ENCODE measurements at places on chromosomes 13 and 19.

GRCh38 chr19:37452500-37453245, 14.6 kb downstream of the ZNF569 start:
- no peak for DNase-seq

GRCh38 chr13:85230691-85231093, 568.5 kb downstream of the SLITRK6 start:
- DNase-seq = no peak

DNA sequence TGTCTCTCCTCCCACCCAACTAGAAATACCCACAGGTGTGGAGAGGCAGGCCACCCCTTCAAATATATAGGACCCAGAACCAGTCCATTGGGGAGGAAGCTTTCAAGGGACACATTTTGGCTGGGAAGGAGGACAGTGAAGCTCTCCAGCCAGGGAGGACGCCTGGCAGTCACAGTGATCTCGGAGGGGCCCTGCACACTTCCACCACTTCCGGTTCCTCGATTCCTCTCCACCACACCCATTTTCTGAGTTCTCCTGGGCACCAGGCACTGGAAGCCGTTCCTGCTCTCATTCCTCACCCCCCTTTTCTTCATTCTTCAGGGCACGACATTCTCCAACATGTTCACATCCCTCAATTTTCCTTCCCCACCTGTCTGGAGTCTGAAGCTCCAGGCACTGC, 30.4 kb upstream of the CEACAM21 start:
- no peak for DNase-seq

DNA sequence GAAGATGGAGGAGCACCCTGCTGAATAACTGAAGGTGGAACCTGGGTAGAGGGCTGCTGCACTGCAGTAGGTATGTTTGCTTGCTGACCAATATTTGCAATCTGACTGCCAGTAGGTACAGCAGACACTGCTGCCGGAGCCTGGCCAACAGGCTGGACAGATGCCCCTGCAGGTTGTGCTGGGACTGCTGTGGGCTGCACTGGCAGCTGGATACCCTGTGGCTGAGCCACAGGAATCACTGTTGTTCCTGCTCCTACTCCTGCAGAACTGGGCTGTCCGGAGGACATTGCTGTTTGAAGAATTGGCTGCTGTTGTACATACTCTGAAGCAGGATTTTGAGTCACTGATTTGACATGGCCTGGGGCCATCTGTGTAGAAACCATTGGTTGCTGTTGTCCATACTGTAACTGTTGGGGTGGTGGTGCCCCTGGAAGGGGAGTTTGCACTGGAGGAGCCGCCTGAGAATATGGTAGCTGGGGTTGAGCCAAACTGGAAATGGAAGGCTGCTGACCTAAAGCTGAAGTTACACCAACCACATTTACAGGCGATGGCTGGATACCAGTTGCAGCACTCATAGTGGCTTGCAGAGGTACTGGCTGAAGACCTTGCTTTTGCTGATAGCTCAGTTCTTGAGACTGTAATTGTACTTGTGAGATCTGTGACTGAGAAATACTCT, 2.2 kb downstream of the TSC22D1 start:
- no peak for DNase-seq

DNA sequence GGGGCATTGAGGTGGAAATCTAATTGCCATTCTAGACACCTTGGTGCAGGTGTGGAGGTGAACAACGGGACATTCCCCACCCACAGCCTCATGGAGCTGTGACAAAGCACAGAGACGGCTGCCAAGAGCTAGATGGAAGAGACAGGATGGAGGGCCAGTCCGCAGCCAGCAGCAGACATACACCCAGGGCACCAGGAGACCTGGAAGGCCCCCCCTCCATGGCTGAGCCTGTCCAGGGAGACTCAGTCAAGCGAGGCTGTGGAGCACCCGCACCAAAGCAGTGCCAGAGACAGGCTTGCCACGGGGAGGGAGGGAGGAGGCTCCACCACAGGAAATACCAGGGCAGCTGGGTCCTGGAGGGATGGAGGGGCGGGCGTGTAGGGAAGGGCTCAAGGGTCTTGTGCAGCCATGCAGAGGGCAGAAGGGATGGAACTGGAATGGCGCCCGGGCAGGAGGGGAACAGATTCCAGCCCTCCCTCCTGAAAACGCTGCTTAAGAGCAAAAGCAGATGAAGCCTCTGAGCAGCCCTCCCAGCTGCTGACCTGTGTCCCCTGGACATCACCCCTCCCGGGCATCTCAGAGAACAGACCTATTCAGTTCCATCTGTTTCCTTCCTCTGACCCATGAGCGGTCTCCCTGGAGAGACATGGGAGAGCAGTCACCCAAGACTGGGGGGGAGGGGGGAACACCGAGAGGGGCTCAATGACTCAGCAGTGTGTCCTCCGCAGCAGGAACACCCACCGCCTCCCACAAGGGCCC, 14.4 kb downstream of the EPS15L1 start:
- peak; percentile 49 for DNase-seq

- DNase-seq = no peak
Observed at GRCh38 chr19:3851254-3852176, 17.3 kb downstream of the ZFR2 start.

GRCh38 chr13:66218583-66218982, 1011.6 kb downstream of the PCDH9 start:
- no peak for DNase-seq

- DNase-seq = no peak
Observed at GRCh38 chr13:73578251-73578875, 519.6 kb downstream of the KLF5 start.

GRCh38 chr19:6588508-6589345, 2.2 kb downstream of the CD70 start:
- DNase-seq = no peak

DNA sequence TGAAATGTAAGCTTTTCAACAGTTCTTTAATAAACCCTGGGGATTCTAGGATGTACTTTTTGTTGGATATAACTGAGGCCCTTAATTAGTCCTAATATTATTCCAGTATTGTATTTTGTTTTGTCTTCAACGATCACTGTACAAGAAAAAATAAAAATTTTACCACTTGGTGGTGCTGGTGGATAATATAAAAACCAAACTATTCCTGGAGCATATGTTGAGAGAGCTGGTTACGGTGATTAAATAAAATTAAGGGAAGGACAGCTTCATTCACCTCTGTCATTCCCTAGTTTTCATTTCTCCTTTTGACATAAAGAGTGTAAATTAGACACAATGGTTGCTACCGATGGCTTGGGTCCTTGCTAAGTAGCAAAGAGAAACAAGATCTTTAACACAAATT, 598.6 kb upstream of the PCDH20 start:
- DNase-seq = peak; percentile 19

GRCh38 chr19:16266586-16266942, 58.1 kb upstream of the KLF2 start:
- no peak for DNase-seq

DNA sequence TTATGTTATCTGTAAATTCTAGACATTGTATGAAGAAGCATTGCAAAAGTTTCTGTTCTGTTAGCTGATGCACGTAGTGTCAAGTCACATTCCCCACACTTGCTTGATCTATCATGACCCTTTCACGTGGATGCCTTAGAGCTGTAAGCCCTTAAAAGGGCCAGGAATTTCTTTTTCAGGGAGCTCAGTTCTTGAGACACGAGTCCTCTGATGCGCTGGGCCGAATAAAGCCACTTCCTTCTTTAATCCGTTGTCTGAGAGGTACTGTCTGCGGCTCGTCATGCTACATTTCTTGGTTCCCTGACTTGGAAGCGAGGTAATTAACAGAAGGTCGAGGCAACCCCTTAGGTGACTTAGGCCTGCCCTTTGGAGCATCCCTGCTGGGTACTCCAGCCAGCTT, 5.8 kb downstream of the ZNF816 start:
- DNase-seq = no peak

GRCh38 chr19:7710616-7711015, 8.7 kb upstream of the FCER2 start:
- DNase-seq = no peak

DNA sequence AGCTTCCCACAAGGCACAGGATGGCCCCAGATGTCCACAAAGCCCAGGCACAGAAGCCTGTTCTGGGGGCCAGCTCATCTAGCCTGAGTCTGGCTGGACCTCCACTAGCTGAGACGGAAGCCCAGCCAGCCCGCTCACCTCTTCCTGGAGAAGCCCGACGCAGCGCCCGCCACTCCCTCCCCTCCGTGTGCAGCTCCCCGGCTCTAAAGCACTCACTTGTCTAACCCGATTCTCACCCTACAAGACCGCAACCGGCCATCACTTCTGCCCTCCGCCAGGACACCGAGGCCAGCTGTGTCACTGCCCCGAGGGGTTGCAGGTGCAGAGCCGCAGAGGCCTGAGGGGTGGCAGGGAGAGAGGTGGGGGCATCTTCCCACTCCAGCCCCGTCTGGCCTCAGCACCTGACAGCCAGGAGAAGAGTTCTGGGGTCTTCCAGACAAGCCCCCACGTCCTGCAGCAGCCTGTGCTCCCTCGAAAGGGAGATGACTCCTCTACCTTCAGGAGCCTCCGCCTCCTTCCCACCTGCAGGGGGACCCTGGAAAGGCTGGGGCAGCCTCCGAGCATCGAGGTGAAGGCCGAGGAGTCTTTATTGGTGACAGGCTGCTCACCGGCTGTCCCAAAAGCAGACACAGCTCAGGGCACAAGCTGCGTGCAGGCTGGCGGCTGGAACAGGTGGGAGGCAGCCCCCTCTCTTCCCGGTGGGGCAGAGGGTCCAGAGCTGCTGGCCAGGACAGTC, 5.9 kb upstream of the DIRAS1 start:
- DNase-seq = no peak

DNA sequence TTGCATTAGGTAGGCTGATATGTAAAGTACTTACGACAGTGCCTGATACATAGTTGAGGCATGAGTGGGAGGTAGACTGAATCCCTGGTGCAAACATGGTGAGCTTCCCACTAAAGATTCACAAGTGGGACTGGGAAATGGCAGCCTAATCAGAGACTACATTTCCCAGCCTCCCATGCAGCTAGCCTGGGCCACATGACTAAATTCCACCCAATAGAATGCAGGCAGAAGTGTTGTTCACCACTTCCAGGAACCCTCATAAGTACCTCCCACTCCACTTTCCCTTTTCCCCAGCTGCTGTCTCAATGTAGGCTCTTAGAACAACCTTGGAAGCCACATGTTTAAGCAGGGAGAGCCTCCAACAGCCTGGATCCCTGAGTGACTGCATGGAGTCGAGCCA, 104.9 kb downstream of the CACNA1A start:
- no peak for DNase-seq

DNA sequence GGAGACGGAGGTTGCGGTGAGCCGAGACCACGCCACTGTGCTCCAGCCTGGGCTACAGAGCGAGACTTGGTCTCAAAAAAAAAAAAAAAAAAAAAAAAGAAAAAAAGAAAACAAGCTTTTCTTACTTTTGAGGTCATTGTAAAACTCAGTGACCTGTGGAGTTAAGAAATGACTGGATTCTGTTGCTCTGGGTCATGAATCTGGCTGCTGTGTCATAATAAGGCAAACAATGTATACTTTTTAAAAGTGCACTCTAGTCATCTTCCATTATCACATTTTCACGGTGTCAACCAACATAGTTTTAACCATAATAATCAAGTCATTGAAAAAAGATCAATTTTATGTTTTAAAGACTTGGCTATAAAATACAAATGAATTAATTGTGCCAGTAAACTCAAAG, 1186.6 kb downstream of the DIAPH3 start:
- DNase-seq = no peak

DNA sequence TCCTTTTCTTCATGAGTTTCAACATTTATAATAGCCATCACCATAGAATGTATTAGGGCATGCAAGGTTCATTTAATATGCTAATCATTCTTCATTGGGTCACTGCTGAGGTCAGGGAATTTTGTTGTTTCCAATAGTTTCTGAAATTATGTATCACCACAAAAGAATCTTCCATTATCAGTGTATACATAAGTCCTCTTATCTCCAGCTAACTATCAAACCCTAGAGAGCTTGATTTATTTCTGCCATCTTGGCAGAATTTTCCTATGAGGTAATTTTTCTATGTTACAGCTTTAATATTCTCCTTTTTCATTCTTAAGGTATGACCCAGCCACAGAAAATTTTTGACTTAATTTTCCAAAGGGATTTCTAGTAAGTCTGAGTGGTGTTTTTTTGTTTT, 415.0 kb upstream of the SLITRK1 start:
- no peak for DNase-seq

- no peak for DNase-seq
Observed at GRCh38 chr13:113361406-113361805, 2.5 kb downstream of the GRTP1 start.

GRCh38 chr13:98970330-98970729, 7.5 kb downstream of the DOCK9 start:
- no peak for DNase-seq

DNA sequence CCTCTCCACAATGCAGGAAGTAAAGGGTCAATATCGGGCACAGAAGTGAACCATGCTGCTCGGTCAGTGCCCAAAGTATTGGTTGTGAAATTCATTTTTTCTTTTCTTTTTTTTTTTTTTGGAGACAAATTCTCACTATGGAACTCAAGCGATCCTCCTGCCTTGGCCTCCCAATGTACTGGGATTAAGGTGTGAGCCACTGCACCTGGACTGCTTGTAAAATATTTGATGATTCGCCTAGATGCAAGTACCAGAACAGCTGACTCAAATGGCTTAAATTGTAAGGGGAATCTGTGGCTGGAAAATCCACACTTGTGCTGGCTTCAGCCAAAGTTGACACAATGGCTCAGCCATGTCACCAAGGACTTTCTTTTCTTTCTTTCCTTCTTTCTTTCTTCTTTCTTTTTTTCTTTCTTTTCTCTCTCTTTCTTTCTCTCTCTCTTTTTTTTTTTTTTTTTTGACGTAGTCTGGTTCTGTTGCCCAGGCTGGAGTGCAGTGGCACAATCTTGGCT, 43.7 kb downstream of the NUMBL start:
- no peak for DNase-seq

- DNase-seq = no peak
Observed at GRCh38 chr19:4748185-4748584, 24.5 kb upstream of the DPP9 start.

DNA sequence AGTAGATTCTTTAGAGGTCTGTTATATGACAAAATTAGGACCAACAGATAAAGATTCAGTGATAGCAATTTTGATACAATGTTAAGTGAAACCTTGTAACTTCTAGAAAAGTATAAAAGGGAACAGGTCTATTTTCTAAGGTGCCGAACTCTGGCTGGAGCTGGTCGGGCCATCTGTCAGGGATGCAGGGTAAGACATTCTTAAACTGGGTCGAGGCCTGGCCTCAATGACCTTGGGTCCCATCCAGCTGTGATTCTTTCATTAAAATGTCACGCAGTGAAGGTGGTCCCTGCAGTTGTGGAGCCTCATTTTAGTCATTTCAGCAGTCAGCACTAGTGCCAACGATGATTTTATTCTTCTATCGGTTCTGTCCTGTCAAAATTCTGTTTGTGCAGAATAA, 271.9 kb upstream of the SPRY2 start:
- no peak for DNase-seq

DNA sequence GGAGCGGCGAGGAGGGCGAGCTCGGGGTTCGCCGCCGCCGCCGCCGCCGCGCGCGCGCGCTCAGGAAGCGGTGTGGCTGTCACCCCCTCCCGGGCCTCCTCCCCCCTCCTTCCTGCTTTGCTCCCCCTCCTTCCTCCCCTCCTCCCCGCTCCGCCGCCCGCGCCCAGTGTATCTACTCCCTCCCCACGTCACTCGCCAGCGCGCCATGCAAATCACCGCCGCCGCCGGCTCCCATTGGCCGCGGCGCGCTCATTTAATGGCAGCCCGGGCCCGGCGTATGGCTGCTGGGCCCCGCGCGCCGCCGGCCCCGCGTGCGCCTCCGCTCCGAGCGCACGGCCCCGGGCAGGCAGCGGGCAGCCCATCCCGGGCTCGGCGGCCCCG, 335 bp upstream of the SOX1 start:
- DNase-seq = no peak

GRCh38 chr19:5424192-5424973, 30.8 kb upstream of the ZNRF4 start:
- no peak for DNase-seq
